ENCODE measurements at places on chromosomes 16 and 17.

GRCh38 chr16:19105891-19106624 lies 7.7 kb upstream of the ITPRIPL2 start:
- DNase-seq = no peak

GRCh38 chr16:58614860-58615259 lies 14.8 kb downstream of the CNOT1 start:
- no peak for DNase-seq

- DNase-seq = no peak
Observed at GRCh38 chr16:80002261-80002660, 401.7 kb upstream of the MAF start.

- DNase-seq = no peak
Observed at GRCh38 chr17:65990593-65990992, 201.3 kb downstream of the CEP112 start.

GRCh38 chr16:58196898-58197313 lies 1.0 kb downstream of the CSNK2A2 start:
- DNase-seq = no peak

DNA sequence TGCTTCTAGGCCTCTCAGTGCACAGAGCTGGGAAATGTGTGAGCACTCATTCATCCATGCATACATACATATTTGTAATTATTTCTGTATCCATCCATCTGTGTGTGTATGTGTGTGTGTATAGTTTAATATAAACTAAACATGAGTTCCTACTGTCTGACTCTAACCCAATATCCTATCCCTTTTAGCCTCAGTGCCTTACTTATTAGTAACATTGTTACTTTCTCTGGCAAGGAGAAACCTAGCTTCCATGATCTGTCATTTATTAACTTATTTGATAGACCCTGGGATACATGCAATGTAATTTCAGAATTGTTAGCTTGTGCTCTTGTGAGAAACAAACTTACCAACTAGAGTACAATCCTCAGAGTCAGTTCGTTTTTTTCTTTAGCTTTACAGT lies 59.0 kb upstream of the WSCD1 start:
- DNase-seq = no peak

- no peak for DNase-seq
Observed at GRCh38 chr17:52157603-52158449, 688 bp downstream of the CA10 start.

GRCh38 chr17:2101448-2102257 lies 46.8 kb downstream of the HIC1 start:
- DNase-seq = no peak

DNA sequence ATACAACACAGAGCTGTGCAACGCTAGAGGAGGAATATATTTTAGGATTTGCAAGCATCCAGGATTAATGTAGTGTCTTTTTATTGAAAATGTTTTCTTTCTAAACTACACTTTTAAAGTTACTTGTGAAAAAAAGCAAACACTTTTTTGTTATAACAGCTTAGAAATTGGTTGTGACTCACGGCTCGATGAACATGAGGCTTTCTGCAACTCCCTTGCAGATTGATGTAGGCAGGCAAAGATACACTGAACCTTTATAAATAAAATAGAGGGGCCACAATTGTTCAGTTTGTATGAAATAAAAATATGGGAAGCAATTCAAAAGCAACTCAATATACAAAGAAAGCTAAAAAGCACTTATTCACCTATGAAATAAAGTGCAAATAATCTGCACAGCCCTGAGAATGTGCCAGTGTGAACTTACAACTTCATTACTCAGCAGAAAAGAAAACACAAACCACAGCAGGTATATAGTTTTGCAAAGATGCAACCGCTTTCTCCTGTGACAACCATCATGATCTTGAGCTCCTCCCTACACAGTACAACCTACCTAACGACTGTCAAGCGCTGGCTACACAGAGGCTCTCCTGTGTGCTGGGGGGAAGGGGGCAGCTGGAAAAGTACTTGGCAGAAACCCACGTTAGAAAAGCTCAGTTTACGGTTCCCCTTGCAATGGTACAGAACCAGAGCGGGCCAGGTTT lies 948 bp downstream of the LUC7L start:
- no peak for DNase-seq

- no peak for DNase-seq
Observed at GRCh38 chr17:74759243-74759801, 10.9 kb downstream of the NHERF1 start.

GRCh38 chr17:58756246-58757161 lies 850 bp downstream of the PPM1E start:
- peak; percentile 40 for DNase-seq

DNA sequence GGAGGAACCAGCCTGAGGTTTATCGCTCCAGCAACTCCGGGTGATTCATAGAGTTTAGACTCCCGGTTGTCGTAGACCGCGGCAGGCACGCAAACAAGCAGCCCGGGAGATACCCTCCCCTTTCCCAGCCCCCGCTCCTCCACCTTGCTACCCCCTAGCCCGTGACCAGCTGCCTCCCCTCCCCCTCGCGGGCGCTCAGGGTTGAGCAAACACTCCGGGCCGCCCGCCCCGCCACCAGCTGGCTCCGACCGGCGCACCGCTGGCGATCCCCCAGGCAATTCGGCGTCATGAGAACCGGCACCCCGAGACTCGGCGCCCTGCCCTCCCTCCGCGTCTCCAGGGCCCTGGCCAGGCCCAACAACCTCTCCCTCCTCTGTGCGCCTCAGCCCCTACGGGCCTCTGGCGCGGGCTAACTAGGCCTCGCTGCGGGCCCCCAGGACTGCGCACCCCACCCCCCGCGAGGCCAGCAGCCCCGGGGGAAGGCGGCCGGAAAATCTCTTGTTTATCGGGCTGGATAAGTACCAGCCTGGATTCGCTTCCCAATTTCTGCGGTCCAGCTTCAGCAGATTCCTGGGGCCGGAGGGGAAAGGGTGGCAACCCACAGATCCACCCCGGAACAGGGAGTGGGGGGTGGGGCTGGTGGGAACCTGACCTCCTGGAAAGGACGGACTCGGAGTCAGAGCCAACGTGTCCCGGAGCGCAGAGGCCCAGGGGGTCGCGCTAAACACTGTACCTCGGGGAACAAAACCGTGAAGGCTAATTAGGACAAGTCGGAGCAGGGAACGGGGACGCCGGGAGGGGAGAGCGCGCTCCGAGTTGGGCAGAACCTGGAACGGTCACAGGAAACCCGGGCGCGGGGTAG lies 951 bp upstream of the GPRC5C start:
- DNase-seq = peak; percentile 77

DNA sequence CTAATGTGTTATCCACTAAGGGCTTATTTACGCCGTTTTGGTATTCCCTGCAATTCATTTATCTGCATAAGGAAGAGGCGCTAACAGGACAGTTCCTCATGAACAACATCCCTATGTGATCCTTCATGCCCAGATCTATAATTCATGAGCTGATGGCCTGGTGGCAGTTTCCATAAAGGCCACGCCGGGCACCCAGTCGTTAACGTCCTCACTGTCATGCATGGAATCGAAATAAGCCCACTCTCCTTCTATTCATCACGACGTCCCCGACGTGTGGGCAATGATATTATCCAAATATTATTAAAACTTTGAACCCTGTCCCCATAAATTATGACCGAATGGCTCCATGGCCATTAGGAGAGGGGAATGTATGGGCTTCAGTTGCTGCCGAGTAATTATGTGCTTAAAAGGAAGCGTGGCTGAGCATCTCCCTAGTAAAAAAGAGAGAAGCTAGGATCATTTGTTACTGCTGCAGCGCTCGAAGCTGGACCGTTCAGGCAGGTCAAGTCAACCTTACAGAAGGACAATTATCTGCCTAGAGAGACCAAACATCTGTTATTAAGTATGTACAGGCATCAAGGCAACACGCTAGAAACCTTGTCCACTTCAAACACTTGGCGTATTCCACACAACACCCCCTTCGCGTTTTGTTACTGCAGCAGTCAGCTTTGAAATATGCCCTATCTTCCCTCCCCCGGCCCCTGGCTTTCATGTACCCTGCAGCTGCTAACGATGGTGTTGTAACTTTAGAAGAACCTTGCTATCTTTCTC lies 94.0 kb upstream of the SALL1 start:
- no peak for DNase-seq

DNA sequence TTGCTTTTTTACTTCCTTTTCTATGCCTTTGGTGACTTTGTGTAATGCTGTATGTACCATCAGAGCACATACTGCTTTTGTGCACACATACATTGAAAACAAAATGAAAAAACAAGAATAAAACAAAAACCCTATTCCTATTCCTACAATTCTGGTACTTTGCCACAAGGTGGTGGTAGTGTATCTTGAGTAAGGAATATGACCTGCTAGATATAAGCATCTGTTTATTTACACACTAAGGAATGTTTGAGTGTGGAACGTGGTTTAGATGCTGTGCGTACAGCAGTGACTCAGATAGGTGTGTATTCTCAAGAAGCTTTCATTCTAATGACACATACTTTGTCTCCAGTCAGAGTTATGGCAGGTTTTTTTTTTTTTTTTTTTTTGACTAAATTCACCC lies 606.2 kb downstream of the WWOX start:
- no peak for DNase-seq

DNA sequence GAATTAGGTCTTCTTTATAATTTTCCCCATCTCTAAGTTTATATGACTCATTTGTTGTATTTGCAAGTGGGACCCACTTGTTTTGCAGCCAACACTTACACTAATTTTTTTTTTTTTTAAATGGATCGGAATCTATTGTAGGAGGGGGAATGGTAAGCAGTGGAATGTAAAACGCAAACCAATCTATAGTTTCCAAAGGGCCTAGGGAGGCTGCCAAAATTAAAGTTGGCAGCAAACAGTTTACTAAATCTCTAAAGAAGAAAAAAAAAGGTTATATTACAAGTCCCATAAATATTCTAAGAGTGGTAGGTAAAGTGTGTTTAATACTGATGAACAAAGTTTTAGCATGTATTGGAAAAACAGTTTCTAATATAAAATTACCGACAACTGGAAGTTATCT lies 416.8 kb upstream of the SALL1 start:
- DNase-seq = no peak

- DNase-seq = no peak
Observed at GRCh38 chr17:70499067-70499786, 329.9 kb downstream of the KCNJ2 start.

DNA sequence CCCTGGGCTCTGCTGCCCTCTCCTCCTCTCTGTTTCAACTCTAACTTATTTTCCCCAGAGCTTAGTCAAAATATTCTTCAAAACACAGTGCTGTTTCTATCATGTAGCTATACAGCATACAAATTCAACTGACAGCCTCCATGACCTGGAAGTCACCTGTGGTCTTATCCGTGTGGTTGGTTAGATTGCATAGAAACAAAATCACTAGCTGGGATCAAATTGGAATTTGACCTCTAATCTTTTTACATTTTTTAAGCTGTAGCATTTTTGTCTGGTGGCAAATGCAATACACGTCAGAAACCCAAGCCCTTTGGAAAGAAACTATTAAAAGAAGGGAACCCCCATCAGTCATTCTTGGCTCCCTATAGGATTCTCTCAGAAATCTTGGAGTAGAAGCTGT lies 57.3 kb downstream of the ABCC12 start:
- no peak for DNase-seq

DNA sequence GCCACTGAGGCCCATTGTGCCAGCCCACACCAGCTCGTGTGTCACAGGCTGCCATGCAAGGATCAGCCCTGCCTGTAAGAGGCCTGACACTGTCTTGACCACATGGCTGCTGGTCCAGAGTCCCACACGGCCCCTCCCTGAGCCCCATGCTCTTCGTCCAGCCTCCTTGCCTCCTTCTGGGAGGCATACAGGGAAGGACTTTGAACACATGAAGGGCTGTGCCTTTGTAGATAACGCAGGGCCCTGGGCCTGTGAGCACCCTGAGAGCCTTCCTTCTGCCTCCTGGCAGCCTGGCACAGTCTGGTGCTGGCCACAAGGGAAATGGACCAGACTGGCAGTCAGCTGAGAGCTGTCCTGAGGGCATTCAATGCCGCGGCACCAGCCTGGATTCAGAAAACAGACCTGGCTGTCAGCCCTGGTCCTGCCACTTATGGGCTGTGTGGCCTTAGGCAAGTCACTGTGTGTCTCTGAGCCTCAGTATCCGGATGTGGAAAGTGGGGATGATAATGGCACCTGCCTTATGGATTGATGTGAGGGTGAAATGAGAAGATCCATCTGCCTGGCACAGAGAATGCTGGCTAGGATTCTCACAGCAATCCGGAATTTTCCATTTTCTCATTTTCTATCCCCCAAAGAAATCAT lies 19.2 kb upstream of the SPNS2 start:
- no peak for DNase-seq

DNA sequence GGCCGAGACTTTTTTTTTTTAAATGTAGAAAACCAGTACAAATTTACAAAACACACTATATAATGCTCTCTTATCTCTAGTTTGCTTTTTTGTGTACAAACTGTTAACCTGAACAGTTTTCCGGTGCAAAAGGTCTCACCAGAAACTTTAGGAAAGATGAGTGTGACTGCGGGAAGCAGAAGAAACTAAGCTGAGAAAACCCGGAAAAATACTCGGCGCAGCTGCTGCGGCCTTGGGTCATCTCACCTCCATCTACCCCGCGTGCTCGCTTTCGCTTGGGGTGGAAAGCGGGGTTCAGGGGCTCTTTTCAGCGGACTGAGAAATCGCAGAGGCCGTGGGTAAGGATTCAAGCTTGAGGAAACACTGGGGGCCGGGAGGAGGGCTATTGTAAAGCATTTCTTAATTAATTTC lies 1.8 kb downstream of the SALL1 start:
- no peak for DNase-seq

DNA sequence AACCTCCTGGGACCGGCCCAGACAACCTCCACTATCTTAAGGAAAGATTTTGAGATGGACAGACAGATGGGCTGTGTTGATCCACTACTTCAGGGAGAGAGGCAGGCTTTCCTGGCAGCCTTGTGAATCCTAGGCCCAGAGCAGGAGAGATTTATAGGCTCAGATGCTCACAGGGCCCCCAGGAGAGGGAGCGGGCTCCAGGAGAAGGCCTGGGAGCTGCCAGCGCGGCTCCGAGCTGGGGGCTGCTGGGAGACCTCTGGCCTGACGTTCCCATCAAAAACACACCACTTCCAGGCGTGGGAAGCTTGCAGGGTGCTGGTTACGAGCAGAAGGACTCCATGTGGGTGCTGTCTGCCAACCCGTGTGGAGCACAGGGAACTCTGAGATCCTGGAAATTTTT lies 53.2 kb downstream of the MYH11 start:
- DNase-seq = no peak

DNA sequence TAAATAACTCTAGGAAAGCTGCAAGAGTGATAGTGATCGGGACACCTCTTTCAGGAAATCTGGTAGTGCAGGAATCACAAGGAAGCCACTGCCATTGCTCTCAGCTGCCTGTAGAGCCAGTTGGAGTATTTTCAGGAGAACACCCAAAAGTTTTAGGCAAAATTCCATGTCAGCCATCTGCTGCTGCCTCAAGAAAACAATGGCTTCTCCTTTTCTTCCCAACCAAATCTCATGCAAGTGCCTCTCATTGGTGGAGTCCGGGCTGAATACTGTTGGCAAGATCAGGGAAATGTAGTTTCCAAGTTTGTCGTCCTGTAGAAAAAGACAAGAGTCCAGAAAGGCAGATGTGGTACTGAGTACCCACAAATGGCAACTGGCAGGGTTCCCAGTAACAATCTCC lies 54.9 kb upstream of the TANC2 start:
- DNase-seq = no peak

DNA sequence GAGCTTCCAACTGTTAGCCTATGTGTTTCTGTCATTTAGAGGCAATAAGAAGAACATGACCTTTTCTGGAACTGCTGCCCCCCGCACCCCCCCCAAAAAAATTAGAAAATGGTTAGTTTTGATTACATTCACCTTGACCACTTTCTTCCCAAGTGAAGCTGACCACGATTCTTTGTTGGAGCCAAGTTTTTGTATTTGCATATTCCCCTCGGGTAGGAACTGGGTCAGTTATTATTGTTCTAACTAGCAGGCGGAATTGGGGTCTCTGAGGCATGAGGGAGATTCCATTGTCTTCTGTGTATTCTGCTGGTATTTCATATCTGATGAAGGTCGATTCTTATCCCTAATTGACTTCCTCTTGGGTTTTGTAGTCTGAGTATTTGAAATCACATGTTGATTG lies 231.6 kb downstream of the PRKCA start:
- no peak for DNase-seq

All from WTC11 (cell line).